ENCODE measurements at places on chromosomes 1 and 21.
A peak's percentile ranks its signal among the peaks of the same experiment; 100 is the strongest.

DNA sequence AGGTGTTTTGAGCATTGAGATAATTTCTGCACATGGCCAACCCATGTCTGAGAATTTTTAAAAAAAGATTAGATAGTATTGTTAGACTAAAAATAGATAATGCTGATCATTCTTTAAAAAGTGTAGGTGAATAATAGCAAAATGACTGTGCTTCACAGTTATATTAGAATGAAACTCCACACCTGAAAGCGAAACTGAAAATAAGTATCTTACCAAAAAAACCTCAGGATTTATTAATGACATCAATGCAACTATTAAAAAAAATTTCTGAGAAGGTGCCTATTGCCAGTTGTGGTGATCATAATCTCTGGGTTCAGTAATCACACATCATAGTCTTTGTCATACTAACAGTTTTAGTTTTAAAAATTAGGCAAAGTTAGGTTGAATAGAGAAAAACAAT is 36.5 kb downstream of the PLA2G4A start:
- no peak for DNase-seq

- no peak for DNase-seq
Observed at GRCh38 chr1:167118188-167118587, 24.3 kb downstream of the STYXL2 start.

GRCh38 chr1:205190845-205191577 is 20.5 kb downstream of the DSTYK start:
- DNase-seq, result no peak

DNA sequence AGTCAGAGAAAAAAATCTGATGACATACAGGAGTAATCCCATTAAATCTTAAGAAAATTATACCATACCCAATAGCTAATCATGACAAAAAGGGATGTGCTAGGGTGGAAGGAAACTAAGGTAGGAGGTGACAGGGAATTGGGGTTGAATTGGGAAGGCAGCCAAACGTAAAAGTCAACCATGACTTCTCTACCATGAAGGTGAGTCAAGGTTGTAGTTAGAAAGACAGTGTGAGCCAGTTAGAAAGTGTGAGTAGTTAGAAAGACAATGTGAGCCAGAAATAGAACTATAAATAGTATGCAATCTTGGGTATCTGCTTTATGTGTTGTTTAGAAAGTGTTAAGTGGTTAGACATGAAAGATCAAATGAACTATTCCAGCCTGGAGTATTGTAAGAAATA is 556.8 kb downstream of the AGBL4 start:
- no peak for DNase-seq

DNA sequence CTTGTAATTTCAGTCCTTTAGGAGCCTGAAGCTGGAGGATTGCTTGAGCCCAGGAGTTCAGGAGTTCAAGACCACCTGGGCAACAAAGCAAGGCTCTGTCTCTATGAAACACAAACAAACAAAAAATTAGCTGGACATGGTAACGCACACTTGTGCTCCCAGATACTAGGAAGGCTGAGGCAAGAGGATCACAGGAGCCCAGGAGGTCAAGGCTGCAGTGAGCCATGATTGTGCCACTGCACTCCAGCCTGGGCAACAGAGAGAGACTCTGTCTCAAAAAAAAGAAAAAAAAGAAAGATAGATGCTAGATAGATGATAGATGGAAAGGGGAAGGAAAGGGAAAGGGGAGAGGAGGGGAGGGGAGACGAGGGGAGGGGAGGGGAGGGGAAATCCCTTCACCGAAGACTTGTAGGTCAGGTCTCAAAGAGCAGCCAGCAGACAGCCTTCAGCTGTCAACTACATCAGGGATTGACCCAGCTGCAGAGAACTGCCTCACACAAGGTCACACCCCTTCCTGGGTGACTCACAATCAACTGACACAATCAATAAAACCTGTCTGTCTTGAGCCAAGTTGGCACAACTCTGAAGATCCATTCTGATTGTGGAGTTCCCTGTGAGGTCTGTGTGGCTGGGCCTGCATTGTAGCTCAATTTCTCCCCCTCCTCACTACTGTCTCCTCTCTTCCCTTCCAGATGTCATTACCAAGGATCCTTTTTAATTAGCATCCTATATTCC is 200.6 kb downstream of the RGS7 start:
- no peak for DNase-seq

DNA sequence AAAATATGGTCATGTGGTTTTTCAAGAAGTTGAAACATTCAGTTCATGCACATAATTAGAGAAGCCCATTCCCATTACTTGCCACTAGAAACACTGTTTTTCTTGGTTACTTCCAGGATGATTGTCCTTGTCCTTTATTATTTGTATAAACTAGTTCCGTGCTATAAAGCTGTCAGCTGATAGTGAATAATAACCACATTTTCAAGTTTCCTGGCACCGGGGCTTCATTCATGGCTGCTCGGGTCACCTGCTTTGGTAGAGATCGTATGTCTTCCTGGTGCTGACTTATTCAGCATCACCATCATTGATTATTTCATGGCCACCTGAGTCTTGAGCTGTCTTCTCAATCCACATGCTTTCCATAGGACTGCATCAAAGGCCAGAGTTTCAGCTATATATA is 62.9 kb upstream of the ZNF326 start:
- DNase-seq, result peak; percentile 55

DNA sequence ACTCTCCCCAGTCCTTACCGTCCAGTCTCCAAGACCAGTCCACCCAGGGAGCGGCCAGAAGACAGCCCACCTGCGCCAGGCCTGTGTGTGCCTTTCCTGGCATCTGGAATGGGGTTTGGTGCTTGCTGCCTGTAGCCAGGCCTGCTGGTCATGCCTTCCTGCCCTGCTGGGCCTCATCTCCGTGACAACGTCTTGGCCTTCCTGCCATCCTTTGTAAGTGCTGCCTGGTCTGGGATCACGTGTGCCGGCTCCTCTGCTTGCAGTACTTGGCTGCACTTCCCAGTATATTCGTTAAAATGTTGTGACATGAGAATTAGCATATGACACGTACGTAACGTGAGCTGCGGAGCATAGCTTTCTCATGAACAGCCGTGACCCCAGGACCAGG is 145.3 kb upstream of the COL6A1 start:
- no peak for DNase-seq

GRCh38 chr1:26853156-26853555 is 9.8 kb upstream of the SFN start:
- DNase-seq, result peak; percentile 67

DNA sequence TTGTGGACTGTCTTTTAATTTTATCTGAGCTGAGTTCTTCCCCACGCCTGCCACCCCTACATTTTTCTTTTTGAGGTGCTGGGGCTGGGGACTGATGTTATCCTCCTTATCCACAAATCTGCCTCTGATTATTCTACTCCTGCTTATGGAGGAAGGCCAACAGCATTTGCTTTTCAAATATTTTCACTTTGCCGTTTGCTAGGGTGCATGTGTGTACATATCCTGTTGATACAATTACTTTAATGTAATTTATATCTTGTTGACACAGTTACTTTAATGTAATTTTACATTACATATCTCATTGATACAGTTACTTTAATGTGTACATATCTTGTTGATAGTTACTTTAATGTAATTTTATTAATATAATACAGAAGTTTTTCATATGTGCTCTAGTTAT is 36.2 kb downstream of the PRRC2C start:
- DNase-seq, result no peak

GRCh38 chr1:225772323-225772768 is 5.3 kb upstream of the SRP9 start:
- peak; percentile 92 for DNase-seq

- no peak for DNase-seq
Observed at GRCh38 chr1:15955552-15955951, 20.3 kb downstream of the ZBTB17 start.

DNA sequence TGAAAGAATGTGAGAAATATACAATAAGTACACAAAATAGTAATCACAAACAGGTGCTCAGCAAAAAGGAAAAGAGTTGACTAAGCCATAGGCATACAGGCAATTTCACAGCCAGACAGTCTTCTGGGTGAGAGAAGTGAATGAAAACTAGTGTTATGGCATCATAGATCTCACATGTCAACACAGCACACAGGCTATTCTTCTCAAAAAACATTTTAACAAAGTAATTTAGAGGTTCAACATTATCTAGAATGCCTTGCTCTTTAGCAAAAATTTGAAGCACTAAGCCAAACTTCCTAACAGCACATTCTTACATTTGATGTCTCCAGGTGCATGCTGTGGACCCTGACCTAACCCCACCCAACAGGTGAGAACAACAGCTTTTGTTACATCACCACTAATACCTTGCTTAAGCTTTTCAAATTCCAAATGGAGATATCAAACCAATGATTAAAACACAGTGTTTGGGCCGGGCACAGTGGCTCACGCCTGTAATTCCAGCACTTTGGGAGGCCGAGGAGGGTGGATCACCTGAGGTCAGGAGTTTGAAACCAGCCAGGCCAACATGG is 30.5 kb downstream of the OTUD7B start:
- no peak for DNase-seq

- DNase-seq, result no peak
Observed at GRCh38 chr1:179034720-179035119, 9.0 kb downstream of the FAM20B start.

DNA sequence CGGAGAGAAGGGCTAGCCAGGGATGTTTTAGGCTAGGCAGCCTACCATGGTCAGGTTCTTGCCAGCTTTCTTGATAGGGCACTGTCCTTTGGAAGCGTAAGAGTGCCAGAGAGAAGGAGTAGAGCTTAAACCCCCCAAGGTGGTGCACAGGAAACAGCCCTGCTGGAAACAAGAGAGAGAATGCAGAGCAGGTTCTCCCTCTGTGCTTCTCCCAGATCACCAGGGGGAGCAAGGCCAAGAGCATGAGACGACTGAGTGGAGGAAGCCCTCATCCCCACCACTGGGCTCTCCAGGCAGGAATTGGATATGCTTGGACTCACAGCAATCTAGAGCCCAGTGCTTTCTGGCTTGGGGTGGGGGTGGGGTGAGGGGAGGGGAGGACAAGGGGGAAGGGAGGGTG is 49.8 kb downstream of the ATP2B4 start:
- no peak for DNase-seq

GRCh38 chr1:10791105-10791951 is 5.1 kb downstream of the CASZ1 start:
- no peak for DNase-seq

DNA sequence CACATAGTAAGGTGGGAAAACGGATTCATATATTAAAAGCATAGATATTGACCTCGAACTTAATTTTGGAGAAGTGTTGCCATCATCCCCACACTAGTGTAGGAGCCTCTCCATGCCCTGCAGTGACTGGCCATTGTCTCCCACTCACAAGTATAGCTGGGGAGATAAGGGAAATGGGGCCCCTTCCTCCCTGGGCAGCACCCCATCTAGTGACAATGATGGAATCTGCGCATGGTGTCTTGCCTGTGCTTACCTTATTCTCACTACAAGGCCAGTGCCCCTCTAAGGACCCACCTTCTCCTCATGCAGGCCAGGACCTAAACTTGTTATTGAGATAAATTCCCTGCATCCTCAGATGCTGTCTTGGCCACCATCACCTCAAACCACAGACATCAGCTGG is 374.9 kb downstream of the NTNG1 start:
- no peak for DNase-seq

GRCh38 chr1:22323141-22323845 is 128.4 kb upstream of the ZBTB40 start:
- no peak for DNase-seq

GRCh38 chr1:224734261-224734935 is 118.3 kb downstream of the CNIH3 start:
- no peak for DNase-seq

DNA sequence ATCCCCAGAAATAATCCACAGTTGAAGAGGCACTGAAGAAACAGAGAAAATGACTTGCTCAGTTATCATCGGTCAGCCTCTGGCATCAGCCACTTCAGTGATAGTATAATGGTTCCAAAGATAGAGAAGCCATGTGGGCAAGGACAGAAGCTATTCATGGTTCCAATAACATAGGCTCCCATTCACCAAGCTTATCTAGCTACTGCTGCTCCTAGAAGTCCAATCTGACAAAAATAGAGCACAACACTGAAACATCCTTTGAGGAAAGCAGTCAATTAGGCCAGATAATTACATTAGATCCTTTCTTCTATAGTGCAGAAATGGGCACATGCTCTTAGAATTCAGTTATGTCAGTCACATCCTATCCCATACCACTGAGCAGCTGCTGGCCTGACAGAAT is 33.5 kb upstream of the CRB1 start:
- no peak for DNase-seq

DNA sequence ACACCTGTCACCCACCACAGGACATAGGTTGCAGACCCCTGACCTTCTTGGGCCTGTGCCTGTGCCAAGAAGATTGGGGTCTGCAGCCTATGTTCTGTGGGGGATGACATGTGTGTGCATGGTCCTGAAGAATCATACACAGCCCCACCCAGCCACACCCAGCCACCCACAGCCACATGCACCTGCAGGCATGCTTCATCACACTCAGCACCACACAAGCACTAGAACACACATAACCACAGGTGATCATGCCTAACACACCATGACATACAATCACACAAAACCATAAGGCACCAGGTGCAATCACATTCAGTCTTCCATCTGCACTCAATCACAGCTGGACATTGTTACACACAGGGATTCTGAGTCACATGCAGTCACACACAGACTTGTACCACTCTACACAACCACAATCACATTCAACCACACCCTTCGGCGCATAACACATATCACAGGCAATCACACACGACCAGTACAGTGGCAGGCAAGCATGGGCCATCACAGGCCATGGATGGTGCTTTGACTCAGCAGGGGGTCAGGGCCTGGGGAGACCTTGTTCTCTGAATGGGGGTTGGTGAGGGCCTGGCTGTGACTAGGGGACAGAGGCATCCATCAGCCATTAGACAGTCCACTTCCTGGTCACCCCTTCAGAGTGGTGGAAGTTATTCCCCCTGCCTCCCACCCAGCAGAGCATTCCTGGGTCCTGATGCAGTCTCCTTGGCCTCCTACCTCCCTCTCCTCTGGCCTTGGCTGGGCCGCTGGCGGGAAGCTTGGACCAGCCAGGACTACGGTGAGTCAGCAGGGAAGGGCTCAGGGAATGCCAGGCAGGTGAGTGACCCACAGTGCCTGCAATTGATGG is 44.3 kb upstream of the EPS8L3 start:
- DNase-seq, result no peak

DNA sequence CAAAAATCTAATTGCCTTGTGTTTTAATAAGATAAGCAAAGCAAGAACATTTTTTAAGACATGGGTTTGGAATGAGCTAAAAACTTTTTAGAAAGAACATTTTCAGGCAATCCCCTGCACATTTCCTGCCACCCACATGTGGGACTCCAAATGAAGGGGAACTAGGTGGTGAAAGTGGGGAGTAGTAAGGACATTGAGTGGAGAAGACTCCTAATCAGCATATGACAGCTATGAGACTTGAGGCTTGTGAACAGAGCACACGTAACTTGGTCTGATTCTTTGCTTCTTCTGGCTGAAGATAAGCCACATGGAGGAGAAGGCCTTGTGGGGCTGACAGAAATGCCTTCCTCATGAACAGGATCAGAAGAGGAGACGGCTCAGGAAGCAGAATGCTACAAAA is 50.3 kb downstream of the FCER1A start:
- no peak for DNase-seq

- DNase-seq, result peak; percentile 48
Observed at GRCh38 chr1:183711741-183712361, 58.7 kb upstream of the APOBEC4 start.

Measured in left kidney (tissue), 8 donors.